ENCODE measurements at places on chromosomes 2 and 18.
A peak's percentile ranks its signal among the peaks of the same experiment; 100 is the strongest.

GRCh38 chr2:6924101-6924923 is 7.1 kb downstream of the RNF144A start:
- DNase-seq = no peak

GRCh38 chr2:70094978-70095719 is 7.9 kb downstream of the PCBP1 start:
- no peak for DNase-seq

GRCh38 chr18:23458830-23459529 is 5.9 kb downstream of the RIOK3 start:
- peak; percentile 25 for DNase-seq

- no peak for DNase-seq
Measured at GRCh38 chr2:37091873-37092272, 7.6 kb downstream of the GPATCH11 start.

GRCh38 chr18:3863593-3863992 is 413.6 kb downstream of the TGIF1 start:
- no peak for DNase-seq

GRCh38 chr2:235713189-235713588 is 219.3 kb downstream of the AGAP1 start:
- DNase-seq = no peak

GRCh38 chr2:120538691-120539423 is 192.9 kb downstream of the INHBB start:
- DNase-seq = no peak

DNA sequence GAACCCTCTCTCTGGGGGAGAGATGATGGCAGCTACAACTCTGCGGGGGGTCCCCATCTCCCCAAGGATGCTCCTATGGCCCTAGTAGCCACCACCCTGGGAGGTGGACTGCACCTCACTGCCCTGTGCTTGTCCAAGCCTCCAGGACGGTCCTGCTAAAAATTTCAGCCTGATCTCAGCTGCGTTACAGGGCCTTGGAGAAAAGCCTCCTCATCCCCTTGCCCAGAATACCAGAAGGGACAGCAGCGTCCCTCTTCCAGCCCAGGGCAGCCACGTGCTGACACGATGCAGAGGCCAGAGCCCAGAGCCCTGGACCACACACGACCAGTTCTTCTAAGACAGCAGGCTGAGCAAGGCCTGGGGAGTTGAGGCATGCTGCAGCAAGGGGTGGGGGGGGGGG is 81.9 kb downstream of the GFPT1 start:
- no peak for DNase-seq

DNA sequence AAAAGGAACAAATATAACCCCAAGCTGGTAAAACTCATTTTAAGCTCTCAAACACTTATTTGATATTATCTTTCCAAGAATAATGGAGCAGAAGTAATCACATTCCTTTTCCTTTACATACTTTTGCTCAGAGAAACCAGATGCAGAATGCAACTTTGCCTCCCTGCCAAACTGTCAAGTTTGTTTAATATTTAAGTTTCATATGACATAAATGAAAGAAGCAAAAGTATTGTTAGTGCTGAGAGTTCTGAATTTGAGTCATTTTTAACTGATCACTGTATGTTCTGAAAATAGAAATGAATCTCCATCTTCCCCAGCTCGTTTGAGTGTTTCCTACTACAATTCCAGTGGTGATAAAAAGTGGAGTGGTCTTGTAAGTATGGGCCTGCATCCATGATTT is 423.4 kb downstream of the PID1 start:
- DNase-seq = peak; percentile 43

DNA sequence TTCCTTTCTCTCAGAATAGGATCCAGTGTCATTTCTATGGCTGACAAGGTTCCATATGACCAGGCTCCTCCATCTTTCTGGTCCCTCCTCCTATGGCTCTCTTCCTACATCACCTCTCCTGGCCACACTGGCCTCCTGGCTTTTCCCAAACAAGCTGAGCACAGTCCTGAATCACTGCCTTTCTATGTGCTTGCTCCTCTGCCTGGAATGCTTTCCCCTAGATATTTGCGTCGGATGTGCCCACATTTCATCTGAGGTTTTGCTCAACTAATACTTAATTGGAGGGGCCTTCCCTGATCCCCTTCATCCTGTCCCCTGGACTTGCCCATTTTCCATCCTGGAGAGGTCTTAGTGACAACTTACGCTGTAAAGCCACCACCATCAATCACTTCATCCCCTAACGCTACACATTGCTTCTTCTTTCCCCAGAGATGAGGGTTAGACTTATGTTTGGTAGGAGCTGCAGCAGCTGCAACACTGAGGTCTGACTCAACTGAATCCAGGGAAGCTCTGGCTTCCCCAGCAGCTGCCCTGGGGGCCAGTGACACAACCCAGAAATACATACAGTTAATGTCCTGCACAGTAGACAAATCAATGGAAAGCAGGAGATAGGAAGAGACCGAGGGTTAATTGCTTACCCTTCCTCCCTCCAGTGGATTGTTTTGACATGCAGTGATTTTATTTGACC is 42.9 kb downstream of the QPCT start:
- DNase-seq = peak; percentile 70

DNA sequence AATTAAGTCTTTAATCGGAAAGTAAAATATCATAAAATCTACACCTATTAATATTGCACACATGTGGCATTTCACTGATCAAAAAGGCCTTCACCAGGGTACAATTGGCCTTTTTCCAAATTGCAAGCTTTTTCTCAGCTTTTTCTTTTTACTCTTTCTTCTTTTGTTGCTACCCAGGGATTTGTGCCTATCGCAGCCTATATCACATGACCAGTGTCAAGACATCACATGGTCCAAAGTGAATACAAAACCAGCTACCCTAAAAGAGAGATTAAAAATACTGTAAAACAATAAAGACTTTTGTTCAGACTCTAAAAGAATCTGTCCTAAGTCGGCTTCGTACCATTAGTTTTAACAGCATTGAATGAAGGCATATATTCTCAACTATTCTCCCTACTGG is 15.0 kb upstream of the OTX1 start:
- DNase-seq = no peak

DNA sequence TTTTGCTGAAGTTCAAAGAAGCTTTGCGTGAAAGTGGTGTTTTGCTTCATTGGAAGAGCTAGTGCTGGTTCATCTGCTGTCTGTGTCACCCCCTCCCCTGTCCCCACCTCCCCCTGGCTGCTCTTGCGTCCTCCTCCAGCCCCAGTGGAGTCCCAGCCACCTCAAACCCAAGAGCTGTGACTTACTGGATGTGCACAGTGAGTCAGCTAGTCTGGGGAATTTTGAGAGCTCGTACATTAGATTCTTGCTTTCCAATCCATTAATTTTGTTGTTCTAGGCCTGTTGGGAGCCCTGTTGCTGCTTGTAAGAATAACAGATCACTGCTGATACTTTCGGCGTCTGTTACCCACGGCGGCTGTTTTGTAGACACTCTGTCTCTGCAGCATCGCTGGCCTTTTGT is 412.1 kb downstream of the TSN start:
- DNase-seq = no peak

Measured in iris pigment epithelial cell (primary cell).